ENCODE measurements at places on chromosomes 16 and 17.

GRCh38 chr17:77188084-77189066, 47.6 kb downstream of the SEC14L1 start:
- peak; percentile 11 for DNase-seq

GRCh38 chr16:81484908-81485624, 40.5 kb downstream of the CMIP start:
- no peak for DNase-seq

DNA sequence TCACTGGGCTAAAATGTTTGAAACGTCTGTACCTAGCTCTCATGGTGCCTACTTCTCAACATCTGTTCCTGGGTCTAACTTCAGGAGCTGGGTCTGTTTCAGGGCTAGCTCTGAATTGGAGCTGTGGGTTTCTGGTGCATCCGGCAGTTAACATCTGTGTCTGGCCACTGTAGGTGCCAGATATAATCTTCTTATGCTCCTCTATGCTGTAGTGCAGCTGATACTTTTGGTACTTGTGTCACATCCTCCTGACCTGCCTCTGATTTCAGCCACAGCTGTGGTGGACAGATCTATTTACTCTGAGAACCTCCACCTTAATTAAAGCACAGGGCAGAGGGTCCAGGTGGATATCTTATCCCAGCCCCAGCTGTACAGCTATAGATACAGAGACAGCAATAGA, 496.5 kb upstream of the CDH11 start:
- DNase-seq: no peak

- no peak for DNase-seq
These were observed 98.7 kb upstream of the NACA2 start for GRCh38 chr17:61689610-61690180.

GRCh38 chr16:86033971-86034370, 135.0 kb downstream of the IRF8 start:
- DNase-seq: no peak

DNA sequence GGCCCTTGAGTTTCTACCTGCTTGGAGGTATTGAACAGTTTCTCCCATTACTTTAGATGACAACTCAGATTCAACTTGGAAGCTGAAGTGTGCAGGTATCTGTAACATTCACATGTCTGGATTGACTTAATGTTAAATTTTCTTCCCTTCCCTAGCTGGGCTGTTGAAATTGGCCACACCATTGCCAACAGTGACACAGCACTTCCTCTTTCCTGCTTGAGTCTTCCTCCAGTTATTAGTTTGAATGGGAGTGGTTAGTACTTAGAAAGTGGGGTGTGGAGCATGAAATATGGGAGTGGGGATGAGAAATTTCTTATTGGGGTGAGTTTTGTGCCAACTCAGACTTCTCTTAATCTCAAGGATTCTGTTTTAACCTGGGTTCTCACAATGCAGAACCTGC, 454.9 kb downstream of the KCNJ2 start:
- DNase-seq: no peak

- no peak for DNase-seq
These were observed 485 bp upstream of the GDPD3 start for GRCh38 chr16:30113711-30114333.

GRCh38 chr17:17726458-17727060, 45.3 kb downstream of the RAI1 start:
- no peak for DNase-seq

DNA sequence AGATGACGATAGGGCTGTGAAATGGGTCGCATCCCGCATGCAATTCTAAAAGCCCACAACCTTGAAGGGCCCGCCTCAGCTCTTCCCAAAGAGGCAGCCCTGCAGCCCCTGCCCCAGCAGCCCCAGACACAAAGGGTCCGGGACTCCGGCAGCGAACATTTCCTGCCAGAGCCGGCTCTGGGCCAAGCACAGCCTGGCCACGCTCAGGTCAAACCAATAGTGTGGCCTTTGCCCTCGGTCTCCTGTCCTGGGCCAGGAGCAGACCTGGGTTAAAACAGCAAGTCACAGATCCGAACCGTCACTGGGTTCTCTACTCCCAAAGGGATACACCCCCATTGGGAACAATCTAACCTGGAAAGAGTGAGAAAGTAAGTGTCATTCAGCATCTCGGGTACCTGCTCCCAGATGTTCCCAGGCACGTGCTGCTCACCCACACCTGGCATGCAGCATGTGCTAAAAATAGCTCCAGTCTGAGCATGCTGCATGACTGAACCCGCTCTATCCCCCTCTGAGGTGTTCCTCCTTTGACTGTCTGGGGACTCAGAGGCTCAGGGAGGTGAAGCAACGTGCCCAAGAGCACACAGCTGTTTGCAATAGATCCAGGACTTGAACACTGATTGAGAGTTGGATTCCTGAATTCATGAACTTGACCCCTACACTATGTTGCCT, 22.2 kb upstream of the ATP2A3 start:
- DNase-seq: no peak

- DNase-seq: no peak
These were observed 28.1 kb upstream of the HNF1B start for GRCh38 chr17:37772982-37773381.
